ENCODE measurements at places on chromosomes 4 and X.

DNA sequence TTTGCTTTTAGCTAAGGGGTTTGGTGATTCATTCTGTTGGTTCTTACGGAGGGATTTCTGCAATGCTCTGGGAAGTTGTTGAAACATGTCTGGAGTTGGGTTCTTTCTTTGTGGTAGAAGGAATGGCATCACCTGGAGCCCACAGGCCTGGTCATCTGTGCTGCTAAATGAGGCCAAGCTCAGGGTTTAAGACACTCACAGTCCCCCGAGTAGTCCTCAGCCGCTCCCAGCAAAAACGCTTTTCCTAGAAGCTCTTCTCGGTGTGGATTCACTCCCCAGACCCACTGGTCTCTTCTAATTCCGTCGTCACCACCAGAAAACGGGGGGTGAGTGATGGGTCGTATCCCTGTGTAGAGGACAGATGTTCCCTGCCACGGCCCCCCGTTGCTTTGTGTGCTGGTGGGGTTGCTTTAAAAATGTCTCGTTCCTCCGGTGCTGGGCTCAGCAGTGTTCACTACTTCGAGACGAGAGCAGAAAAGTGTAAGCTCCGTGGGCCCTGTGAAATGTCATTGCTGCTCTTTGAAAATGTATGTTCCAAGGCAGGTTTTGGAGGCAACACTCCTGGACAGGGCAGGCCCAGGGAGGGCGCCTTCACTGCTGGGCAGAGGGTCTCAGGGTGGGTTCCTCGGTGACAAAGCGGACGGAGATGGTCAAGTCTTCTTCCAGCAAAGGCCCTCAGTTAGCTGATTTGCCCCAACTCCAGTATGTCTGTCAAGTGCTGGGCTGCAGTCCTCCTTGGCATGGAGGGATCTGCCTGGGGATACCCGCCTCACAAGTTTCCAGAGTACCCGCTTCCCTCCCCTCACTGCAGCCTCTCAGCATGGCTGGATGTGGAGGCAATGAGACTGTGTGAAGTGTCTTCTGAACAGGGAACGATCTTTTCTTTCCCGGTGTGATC lies 37.3 kb downstream of the PSAPL1 start:
- no peak for DNase-seq

DNA sequence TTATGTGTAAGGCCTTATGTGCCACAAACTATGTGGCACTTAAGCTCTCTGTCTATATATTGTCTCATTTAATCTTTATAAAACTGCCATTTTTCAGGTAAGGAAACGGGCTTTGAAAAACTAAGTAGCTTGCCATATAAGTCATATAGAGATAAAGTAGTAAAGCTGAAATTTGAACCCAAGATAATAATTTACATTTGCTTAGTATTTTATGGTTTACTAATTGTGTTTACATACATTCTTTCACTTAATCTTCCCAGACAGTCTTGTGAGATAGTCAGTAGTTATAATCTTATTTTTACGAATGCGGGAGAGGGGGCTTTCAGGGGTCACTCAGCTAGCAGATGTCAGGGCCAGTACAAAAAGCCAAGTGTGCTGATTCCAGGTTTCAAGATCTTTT lies 13.9 kb upstream of the CCNG2 start:
- no peak for DNase-seq

DNA sequence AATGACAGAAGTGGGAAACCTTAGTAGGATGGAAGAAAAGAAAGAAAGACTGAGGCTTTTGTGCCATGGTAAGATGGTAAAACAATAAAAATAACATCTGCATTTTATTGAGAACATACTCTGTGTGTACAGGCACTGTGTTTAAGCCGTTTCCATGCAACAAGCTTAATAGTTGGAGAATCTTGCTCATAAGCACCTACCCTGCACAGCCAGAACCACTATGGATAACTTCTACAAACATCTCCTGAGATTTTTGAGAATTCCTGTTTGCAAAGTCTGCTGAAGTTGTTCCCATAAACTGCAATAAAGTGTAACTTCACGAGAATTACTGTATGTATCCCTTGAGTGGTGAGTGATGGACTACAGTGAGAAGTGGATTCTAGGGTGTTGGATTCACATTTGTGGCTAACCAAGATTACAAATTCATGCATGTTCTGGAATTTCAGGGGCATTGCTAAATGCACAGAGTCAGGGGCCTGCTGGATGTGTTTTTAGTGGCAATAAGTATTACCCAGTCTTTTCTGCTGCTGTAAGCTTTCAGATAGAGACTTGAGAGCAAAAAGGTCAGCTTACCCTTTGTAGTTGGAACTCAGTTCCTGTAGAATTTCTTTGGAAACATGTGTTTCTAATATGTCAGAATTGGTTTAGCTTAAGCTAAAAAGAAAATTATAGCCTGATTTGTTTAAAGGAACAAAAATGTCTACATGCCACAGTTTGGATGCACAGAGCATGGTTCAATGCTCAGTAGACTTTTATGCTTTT lies 132.5 kb downstream of the AFF1 start:
- no peak for DNase-seq

- no peak for DNase-seq
Observed at GRCh38 chr4:42891644-42892043, 869 bp upstream of the GRXCR1 start.

DNA sequence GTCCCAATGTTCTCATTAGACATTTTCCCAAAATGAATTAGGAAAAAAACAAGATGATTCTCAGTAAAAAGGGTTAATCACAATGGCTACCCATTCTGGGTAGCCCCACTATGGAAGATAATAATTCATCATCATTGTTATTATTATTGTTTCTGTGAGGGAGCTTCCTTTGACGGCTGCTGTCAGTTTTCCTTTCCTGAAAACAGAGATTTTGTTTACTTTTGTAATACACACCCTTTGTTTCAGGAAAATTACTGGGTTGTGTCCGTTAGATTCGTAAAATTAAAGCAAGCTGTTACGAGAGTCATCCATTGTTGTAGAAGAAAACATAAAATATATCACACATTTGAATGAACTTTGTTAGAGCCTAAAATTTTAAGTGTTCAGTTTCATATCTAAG lies 192.9 kb upstream of the ANKRD50 start:
- no peak for DNase-seq

Data from NCI-H1048 (cell line).